Cardiac muscle cell (in vitro differentiated cells and primary cell): ENCODE measurements at places on chromosomes 2 and 18.

DNA sequence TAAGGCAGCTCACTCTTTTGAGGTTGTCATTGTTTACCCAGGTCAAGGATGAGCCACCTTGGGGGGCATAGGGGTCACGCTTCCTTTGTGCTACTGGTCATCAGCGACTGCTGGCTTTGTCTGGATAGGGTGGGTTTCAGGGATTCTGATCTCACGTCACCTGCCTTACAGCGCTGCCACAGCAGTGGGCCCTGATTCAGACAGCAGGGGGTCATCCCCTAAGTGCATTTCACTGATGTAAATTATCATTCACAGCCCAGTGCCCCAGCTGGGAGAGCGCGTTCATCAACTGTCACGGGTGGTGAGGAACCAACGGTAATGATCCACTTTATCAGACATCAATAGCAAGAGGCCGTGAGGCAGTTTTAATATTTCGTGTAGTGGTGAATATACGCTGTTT lies 291.2 kb downstream of the NEDD4L start:
- DNase-seq: no peak
- no peak overlapping the region for H3K27ac ChIP-seq
- no peak overlapping the region for H3K4me3 ChIP-seq
- H3K27me3 ChIP-seq: no peaks in the 10 kb centered on the region
- H3K36me3 ChIP-seq: peaks cover 6% of the 10 kb centered on the region

GRCh38 chr2:121977326-121977725 lies 221.9 kb downstream of the TSN start:
- no peaks in the 10 kb centered on the region for H3K27me3 ChIP-seq
- no peak overlapping the region for H3K4me3 ChIP-seq
- H3K4me1 ChIP-seq: peaks cover 22% of the 10 kb centered on the region
- no peak for DNase-seq
- H3K27ac ChIP-seq: peak overlapping the region; percentile 44

- H3K4me3 ChIP-seq: no peak overlapping the region
- H3K4me1 ChIP-seq: no peaks in the 10 kb centered on the region
- H3K27ac ChIP-seq: no peak overlapping the region
- H3K36me3 ChIP-seq: no peaks in the 10 kb centered on the region
- no peaks in the 10 kb centered on the region for H3K27me3 ChIP-seq
- DNase-seq: no peak
Observed at GRCh38 chr18:59851784-59852399, 47.9 kb upstream of the PMAIP1 start.

DNA sequence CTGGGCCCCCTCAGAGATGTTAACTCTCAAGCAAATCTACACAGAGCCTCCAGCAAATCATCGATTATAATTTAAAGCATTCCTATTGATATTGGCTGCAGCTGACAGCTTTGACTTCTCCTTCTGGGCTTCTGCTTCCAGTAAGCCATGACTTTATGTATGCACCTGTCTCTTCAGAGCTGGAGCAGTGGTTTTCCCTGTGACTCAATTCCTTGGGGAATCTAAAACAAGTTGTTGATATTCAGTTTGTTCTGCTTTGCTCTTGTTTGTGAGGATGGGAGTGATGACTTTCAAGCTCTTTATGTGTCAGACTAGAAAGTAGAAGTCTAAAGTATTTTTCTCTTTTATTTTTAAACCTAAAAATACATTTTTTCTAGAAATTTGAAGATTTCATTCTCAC lies 45.1 kb upstream of the TNP1 start:
- H3K27ac ChIP-seq: no peak overlapping the region
- DNase-seq: no peak
- no peaks in the 10 kb centered on the region for H3K27me3 ChIP-seq
- no peak overlapping the region for H3K4me3 ChIP-seq

- no peak overlapping the region for H3K4me3 ChIP-seq
- peak overlapping the region; percentile 46 for H3K27ac ChIP-seq
- no peaks in the 10 kb centered on the region for H3K36me3 ChIP-seq
- peaks cover 15% of the 10 kb centered on the region for H3K4me1 ChIP-seq
- DNase-seq: no peak
Observed at GRCh38 chr2:98464772-98465310, 20.2 kb downstream of the INPP4A start.

DNA sequence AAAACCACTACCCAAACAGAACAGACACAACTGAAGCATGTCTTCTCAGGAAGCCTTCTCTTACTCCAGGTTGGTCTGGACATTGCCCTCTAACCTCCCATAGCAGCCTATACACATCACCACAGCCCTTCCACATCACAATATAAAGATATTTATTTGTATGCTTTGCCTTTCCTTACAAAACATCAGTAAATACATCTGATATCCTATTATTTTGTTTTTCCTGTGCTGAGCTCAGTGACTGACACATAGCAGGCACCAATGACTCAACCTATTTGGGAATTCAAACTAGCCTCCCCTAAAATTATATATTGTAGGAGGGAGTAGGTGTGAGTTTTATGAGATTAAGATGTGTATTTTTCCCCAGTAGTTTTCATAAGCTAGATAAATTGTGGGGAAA lies 28.8 kb downstream of the SLC40A1 start:
- no peak overlapping the region for H3K27ac ChIP-seq
- DNase-seq: no peak
- H3K4me3 ChIP-seq: no peak overlapping the region
